Stimulated activated CD4-positive, alpha-beta T cell treated with anti-CD3 and anti-CD28 coated beads, TNF-alpha, amount 100 ng/mL, for 1 hour (primary cell): ENCODE measurements at places on chromosomes 3 and 15.

GRCh38 chr3:52518723-52519444, 14.8 kb downstream of the NT5DC2 start:
- DNase-seq = no peak

DNA sequence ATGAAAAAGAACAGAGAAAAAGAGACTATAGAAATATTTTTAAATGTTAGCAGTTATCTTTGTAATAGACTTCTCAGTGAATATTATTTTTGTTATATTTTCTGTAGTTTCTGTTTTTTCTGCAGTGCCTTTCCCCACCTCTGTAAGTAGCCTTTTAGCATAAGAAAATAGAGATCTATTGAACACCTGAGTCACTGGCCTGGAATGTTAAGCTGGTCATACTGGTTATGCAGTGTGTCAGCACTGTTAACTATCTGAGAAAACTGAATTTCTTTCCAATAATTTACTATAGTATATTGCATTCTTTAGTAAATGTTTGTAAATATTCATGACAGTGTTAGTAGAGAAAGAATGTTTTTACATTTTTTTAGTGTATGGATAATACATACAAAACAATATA, 79.8 kb downstream of the NECTIN3 start:
- DNase-seq = no peak

DNA sequence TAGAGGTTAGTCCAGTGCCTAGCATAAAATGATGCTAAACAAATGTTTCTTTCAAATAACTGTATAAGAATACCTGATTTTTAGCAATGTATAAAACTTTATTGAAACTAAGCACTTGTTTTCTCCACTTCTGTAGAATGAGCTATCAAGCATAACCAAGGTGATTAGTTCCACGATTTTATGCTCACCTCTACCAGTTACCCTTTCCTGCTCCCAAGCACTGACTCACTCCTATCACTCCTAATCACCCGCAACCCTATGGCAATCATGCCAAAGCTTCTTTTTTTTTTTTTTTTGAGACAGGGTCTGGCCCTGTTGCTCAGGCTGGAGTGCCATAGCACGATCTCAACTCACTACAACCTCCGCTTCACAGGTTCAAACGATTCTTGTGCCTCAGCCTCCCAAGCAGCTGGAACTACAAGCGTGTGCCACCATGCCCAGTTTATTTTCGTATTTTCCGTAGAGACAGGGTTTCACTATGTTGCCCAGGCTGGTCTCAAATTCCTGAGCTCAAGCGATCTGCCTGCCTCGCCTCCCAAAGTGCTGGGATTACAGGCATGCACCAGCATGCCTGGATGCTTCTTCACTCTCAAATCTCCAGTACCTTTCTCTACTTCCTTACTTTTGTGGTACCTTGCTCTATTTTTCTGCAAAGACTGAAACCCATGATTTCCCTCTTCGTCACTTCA, 3.9 kb downstream of the HSPBAP1 start:
- no peak for DNase-seq

DNA sequence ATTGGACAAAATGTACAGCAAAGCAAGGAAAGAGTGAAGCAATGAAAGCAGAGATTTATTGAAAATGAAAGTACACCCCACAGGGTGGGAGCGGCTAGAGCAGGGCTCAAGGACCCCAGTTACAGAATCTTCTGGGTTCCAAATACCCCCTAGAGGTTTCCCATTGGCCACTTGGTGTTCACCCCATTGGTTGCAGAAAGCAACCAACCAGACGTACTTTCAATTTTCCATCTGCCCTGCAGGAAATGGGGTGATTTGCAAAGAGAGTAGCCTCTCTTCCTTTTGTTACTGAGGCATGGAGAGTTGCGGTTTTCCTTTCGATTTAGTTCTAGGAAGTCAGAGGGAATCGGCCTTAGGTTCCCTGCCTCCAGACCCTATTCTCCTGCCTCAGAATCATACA, 2.4 kb downstream of the PML start:
- DNase-seq = no peak

DNA sequence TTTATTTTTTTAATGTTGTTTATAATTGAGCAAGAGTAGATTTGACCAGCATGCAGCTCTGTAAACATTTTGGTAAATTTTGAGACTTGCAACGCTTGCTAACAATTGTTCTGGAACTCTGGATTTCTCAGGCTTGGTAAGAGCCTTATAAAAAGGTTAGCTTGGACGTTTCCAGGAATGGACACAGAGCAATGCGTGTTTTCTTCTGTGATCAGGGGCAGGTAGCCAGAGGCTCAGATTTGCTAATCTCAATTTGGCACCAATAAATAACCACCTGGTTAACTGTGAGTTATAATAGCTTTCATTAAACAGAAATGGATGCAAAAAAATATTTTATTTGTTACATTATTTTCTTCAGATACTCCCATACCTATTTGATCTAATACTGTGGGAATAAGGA, 39.8 kb downstream of the CADM2 start:
- no peak for DNase-seq

DNA sequence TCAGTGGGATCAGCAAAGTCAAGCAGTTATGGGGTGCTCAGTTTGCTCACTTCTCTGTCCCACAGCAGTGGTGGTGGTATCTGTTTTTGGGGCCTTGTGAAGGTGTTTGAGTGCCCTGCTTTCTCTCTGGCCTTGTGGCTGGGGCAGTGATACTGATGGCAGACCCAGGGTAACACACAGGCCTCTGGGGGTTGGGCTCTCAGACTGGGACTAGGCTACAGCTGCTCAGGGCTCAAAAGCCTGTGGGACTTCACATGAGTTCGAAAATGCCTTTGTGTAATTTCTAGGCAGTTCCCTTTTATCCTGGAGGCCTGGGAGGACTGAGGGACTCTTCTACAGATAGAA, 75.3 kb downstream of the STXBP5L start:
- no peak for DNase-seq

DNA sequence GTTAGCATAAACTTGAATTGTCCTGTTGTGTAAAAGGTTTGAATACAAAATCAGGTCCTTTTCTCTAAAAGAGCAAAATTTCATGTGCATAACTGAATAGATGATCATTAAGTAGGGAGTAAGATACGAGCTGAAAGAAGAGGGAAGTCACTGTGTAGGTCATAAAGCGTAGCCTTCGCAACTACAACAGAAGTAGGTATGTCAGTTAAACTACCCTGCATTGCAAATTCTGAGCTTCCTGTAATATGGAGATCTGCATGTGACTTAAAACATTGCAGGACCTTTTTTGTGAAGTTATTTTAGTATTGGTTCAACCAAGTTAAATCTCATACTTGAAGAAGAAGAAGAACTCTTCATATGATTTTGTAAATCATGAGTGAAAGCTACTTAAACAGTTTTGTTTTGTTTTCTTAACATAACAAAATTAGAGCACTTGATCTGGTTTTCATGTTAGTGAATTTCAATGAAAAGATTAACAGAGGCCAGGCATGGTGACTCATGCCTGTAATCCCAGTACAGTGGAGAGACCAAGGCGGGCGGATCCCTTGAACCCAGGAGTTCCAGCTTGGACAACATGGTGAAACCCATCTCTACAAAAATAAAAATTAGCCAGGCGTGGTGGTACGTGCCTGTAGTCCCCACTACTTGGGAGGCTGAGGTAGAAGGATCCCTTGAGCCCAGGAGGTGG, 26.4 kb downstream of the ARMC8 start:
- DNase-seq = no peak

DNA sequence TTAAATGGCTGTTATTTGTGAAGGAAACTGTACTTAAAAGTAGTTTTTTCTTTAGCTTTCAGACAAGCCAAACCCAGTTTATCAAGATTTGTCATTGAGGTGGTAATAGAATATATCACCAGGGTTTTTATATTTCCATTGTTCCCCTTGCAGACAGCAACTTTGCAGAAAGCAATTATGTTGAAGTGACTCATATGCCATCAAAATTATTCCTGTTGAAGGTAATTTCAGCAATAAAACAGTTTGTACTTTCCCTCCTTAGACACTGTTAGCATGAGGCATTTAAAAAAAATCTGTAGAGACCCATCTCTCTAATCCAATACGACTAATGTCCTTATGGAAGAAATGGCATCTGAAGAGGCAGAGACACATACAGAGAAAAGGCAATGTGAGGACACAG, 219.0 kb downstream of the NFKBIZ start:
- no peak for DNase-seq

- DNase-seq = no peak
Measured at GRCh38 chr15:101453123-101454120, 36.1 kb downstream of the PCSK6 start.
